ENCODE measurements at places on chromosomes 11 and 22.

GRCh38 chr22:46415776-46416519, 80.4 kb downstream of the TRMU start:
- no peak for DNase-seq

GRCh38 chr11:123536690-123537437, 106.8 kb downstream of the GRAMD1B start:
- no peak for DNase-seq

DNA sequence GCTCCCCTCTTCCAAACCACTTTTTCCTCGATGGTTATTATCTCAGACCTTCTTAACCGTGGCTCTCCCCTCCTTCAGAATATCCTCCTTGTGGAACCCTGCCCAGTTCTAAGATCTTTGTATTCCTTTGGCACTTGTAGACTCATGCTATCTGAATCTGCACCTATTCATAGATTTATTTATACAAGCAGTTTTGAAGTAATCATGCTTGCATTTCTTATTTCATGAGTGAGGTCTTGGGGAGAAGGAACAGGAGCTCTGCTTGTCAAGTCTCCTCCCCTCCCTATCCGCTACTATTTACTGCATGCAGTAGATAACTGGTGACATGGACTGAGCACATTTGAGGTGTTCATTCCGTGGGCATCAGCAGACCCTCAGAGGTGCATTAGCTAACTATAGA, 5.4 kb upstream of the MADD start:
- DNase-seq: no peak

GRCh38 chr11:27618281-27618915, 81.9 kb downstream of the BDNF start:
- DNase-seq: no peak

GRCh38 chr11:57474017-57474802, 13.9 kb downstream of the RTN4RL2 start:
- no peak for DNase-seq

- no peak for DNase-seq
Observed at GRCh38 chr11:61022311-61023085, 51.0 kb downstream of the CD6 start.

DNA sequence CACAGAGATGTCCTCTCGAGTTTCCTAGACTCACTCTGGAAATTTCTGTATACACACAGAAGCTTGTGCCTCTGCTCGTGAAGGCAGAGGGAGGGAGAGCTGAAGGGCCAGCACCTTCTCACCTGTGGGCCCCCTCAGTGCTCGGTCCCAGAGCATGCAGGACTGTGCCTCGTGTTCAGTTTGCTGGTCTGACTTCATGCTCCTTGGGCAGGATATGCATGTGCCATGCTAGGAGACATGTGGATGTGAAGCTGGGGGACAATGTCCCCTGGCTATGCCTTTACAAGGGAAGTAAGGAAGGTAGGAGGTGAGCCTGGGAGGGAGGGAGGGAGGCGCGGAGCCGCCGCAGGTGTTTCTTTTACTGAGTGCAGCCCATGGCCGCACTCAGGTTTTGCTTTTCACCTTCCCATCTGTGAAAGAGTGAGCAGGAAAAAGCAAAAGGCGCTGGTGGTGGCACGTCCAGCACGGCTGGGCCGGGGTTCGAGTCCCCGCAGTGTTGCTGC, 22.6 kb downstream of the NEAT1 start:
- no peak for DNase-seq

- DNase-seq: no peak
Observed at GRCh38 chr11:79290761-79291160, 150.1 kb downstream of the TENM4 start.

DNA sequence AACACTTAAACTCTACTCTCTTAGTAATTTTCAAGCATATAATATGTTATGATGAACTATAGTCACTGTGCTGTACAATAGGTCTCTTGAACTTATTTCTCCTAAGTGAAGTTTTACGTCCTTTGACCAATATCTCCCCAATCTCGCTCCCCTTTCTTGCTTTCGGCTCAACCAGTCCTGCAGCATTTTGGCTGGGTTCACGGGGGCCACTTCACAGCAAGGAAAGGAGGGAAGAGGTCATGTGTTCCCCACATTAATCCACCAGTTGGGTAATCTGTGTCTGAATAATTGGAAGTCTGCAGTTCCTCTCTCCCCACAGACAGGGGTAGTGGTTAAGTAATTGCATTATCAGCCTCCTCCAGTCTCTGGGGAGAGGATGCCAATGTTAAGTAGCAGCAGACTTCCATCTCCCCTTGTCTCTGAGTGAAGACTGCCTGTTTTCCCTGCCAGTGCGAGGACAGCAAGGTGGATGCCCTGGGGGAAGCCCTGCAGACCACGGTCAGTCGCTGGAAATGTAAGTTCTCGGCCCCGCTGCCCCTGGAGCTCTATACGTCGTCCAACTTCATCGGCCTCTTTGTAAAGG, 59.2 kb upstream of the CRTAM start:
- no peak for DNase-seq
